ENCODE measurements at places on chromosomes 5 and 9.

- no peak for DNase-seq
These were observed 51.3 kb downstream of the GADD45G start for GRCh38 chr9:89655990-89656657.

DNA sequence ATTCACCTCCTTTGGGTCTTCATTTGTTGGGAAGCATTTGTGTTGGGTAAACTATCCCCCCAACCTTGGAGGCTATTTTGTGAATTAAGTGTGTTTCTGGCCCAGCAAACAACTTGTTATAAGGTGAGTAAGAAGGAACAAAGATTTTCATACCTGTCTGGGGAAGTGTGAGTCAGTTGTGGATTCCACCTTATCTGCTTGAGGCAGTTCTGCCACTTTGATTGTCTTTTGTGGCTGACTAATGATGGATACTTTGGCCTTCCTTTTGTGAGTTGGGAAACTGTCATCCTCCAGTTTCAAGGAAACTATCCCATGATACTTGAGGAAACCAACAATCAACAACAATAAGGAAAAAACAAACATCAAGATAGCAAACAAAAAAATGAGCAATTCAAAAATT lies 24.6 kb upstream of the CER1 start:
- no peak for DNase-seq

GRCh38 chr5:127170918-127171600 lies 97.8 kb upstream of the C5orf63 start:
- no peak for DNase-seq

DNA sequence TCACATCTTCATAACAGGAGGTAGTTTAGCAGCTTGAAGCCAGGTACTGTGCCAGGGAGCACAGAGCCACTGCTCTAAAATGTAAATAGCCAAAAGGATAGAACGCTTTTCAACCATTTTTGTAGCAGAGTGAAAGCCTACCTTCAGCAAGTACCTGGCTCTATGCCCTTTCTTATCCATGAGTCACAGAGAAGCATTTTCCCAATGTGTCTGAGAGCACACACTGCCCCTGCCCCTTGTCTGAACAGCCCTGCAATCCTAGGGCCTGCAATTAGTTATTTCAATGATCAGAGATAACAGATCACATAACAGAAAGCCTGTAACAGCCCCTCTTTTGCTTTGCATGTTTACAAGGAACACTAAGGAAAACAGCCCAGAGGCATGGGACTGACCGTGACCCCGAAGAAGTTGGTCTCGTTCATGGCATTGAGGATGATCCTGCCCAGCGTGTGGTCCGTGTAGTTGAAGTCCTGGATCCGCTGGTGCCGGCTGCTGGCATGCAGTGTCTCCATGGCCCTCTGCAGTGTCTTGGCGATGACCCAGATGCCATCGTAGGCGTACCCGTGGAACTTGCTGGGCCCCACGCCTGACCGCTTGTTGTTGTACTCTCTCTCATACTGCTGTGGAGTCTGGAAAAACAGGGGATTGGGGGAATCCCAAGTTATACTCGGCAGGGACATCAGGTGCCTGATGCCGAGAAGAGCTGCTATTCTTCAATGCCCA lies 198.3 kb upstream of the TBC1D2 start:
- DNase-seq: no peak

GRCh38 chr5:138466900-138467710 lies 1.8 kb downstream of the EGR1 start:
- DNase-seq: no peak

- no peak for DNase-seq
These were observed 304.8 kb upstream of the TLE4 start for GRCh38 chr9:79266986-79267385.
